ENCODE measurements at places on chromosomes 4 and X.

DNA sequence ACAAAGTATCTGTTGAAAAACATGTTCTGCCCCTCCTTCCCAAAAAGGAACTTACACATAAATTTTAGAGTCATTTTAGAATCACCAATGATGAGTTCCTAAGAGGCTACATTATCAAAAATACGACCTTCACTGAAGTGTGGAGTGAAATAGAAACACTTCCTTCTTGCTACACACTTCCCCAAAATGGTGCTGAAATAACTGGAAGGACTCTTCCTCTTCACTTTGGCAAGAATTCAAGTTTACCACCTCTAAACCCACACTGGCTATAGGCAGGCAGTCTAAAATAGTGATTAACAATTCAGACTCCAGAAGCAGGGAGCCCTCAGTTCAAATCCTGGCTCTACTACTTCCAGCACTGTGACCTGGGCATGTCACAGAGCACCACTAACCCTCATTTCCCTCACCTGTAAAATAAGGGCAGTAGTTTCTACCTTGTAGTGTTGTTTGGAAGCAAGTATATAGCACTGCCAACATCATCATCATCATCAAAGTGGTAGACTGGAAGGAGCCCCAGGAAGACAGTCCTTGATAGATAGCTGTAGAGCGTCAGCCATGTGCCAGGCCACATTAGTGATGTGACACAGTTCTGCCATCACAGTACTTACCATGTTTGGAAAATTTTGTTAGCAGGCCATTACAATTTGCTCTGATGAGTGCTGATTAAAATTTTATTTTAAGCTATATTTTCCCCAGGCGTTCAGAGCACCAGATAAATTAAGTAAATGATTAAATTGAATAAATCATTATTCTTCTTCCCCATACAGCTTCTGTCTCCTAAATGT, 103.3 kb downstream of the PARM1 start:
- DNase-seq: no peak

- peak; percentile 44 for DNase-seq
These were observed 4.9 kb downstream of the PLAC8 start for GRCh38 chr4:83109480-83110222.

DNA sequence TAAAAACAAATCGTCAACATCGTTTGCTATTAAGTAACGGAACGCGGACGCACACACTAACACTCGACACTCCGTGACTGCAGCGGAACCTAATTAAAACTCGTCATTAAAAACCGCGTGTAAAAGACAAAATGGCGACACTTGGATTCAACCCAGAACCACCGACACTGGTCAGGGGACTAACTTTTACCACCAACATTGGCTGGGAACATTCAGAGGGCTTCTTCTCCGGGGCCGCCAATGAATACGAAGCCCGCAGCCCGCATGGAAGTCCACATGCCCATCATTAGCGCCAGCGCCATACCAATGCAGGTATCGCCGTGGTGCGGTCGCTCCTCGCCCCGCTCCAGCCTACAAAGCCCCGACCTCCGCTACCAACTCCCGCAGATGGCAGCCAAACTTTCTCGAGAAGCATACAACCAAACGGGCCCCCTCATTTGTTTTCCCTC, 498 bp downstream of the RBMX start:
- DNase-seq: peak; percentile 5

GRCh38 chr4:181272422-181272821, 970.8 kb upstream of the TENM3 start:
- DNase-seq: no peak

- DNase-seq: no peak
These were observed 120.6 kb upstream of the NUDT6 start for GRCh38 chr4:123043013-123043412.

GRCh38 chr4:113293043-113293560, 243.6 kb downstream of the ANK2 start:
- no peak for DNase-seq

DNA sequence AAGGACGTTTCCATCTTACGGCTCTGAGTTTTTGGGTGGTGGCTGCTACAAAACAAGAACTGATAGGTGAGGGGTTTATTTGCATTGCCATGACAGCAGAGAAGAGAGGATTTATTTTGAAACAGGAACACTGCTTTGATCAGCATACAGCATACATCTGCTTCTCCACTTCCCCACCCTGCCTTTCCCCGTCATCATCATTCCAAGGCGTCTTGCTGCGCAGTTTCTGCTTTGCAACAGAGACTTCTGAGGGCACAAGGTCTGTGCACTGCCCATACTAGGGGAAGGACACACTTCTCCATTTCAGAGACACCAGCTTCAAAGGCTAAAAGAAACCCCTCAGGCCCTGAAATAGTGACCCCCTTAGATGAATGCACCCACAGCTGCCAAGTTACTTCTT, 19.1 kb downstream of the STARD8 start:
- no peak for DNase-seq

- DNase-seq: no peak
These were observed 208.9 kb downstream of the GBA3 start for GRCh38 chr4:22901631-22902030.

DNA sequence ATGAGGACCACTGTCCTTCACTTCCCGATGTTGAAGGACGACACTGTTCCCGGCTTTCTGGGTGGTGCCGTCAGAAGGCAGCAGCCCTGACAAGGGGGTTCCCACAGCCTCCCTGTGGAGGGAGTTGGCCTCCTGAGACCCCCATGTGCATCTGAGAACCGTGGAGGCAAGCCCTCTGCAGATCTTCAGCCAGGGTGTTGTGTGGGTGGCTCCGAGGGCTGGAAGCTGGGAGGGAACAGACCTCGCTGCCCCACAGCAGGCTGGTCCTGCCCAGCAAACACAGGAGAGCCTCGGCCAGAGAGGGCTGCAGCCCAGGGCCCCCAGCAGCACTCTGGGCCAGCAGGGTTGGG, 16.2 kb downstream of the DGKQ start:
- no peak for DNase-seq

DNA sequence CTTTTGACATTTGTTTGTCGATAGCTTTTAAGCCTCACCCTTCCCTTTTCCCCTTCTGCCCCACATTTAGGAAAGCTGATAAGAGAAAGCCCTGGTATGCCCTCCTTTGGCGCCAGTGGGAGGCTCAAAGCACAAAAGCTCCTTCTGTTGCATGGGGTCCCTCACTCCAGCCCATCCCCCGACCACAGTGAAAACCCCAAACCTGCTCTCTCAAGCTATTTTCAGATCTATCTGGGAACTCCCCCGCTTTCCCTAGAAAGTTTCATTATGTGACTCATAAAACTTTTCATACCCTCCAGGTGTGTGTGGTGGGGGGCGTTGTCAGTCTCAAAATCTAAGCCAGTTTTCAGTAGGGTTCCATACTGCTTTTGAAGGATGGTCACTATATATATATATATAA, 259.0 kb upstream of the PCDH7 start:
- DNase-seq: no peak

DNA sequence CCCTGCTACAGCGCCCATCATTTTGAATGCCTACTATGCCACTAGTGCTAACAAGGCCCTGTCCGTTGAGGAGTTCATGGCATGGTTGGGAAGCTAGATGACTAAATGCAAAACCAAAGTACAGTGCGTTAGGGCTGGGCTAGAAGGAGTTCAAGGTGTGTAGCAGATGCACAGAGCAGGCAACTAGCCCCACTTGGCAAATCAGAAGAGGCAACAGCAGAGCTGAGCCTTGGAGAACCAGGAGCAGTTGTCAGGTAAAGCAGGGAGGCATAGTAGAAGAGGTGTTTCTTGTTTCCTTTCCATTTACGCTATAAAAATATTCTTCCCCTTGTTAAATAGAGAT, 146.6 kb upstream of the CPEB2 start:
- DNase-seq: no peak

DNA sequence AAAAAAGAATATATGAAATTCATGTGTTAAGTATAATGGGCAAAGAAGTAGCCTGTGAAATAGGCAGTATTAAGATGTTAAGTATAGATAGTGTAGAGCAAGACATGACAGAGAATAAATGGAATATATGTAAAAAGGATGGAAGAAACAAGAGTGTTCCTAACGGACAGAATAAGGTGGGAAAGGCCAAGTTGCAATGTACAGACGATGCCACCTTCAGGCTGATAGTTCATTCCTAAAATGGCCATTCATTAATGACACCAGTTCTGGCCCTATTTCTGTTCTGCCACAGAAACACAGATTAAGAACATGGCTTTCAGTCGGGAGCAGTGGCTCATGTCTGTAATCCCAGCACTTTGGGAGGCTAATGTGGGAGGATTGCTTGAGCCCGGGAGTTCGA, 4.4 kb upstream of the FAM184B start:
- no peak for DNase-seq

GRCh38 chr4:165874791-165875371, 1.8 kb downstream of the TLL1 start:
- DNase-seq: no peak

Measured in stimulated activated CD4-positive, alpha-beta T cell treated with anti-CD3 and anti-CD28 coated beads, Interleukin-4, amount 100 ng/mL, for 4 hours (primary cell).